Activated CD8-positive, alpha-beta memory T cell treated with anti-CD3 and anti-CD28 coated beads for 4 hours (primary cell): ENCODE measurements at places on chromosomes 4 and X.

DNA sequence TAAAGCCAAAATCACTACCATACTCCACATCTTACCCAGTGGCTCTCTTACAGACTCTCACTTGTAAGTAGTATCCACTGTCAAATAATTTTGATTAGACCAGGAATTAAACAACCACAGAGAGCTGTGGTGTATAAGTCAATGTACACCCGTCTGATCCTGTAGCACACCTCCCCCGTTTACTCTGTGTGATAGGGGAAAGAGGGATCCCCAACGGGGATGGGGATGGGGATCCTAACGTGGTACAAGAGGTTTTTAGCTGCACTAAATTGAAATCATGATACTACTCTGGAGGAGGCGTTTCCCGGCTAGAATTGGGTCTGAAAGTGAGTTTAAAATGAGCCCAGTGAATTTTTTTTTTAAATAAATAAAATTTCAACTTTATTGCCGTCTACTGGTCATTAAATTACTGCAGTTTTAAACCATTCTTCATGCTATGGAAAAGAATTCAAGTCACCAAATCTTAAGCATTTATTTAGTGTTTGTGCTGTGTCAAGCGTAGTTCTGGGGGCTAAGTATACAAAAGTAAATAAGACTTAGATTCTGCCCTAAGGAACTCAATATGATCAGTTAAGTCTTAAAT lies 76.6 kb downstream of the INTS12 start:
- no peak for DNase-seq

- no peak for DNase-seq
Observed at GRCh38 chrX:41245641-41246040, 88.3 kb upstream of the DDX3X start.

DNA sequence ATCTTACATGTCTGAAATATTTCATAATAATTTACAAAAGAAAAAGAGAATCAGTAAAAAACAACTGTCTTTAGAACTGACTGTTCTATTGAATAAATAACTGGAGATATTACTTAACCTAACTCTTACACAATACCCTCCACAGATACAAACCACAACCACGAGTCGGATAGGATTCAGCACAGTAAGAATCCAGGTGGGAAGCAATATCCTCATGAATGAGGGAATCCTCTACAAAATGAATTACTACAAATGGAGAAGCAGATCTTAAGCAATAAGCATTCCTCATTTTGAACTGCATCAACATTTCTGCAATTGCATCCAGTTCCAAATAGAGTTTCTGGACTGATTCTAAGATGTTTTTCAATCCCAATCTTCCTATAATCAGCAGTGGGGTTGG lies 227.1 kb downstream of the SH2D1A start:
- DNase-seq = no peak

DNA sequence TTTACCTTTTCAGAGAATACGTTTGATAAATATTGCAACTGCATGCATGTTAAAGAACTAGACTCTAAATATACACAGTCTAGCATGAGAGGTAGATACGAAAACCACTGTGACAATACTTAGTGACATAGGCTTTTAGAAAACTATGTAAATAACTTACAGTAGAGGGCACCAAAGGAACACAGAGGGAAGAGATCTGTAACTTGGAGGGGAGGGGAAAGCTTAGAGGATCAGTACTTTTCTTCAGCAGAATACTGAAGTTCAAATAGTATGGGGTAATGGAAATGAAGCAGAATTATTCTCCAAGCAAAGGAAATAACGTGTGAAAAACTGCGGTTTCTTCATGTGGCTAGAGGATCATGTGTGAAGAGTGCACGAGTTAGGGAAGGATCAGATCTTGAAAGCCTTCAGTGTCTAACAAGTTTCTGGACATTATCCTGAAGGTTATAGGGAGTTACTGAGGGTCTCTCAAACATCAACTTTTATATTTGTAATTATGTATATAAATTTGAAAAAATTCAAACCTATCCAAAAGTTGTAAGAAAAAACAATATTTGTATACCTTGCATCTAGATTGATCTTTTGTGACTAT lies 264.3 kb downstream of the NPFFR2 start:
- no peak for DNase-seq

- no peak for DNase-seq
Observed at GRCh38 chr4:5952286-5952974, 59.5 kb upstream of the CRMP1 start.

DNA sequence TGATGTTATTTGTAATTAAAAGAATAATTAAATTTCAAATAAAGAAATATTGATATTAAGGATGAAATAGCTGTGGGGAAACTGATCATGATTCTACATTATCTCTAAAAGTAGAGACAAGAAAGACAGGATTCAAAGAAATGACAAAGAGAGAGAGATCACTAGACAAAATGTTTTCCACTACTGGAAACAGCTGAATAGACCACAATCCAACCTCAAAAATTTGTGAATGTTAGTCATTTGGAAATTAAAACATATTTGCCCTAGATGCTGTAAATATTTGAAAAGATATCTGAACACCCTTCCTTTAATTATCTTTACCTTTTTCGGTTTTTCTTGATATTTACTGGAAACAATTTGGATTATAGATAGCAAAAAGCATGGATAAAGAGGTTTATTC lies 414.9 kb downstream of the CENPC start:
- DNase-seq = no peak

DNA sequence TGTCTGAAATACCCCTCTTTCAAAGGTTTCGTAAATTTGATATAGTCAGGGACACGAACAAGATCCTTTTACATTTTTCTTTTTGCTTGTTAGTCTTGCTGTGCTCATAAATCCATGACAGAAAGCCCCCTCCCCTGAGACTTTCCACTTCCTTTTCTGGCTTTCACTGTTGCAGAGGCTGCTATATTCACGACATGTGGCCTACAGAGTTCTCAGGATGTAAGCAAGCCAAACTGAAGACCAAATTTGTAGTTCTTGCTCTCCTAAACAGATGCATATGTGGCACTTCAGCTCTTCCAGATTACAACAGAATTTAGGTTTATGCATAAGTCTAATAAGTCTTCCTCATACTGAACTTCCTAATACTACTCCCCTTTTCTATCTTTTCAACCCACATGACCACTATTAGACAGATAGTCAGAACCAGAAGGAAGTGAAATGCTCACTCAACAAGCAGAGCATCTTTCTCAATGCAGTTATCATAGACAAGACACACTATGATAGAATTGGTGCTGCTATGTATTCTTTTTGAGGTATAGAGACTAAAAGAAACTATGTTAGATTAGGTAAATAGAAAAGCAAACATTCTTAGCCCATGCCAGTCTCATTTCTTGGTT lies 15.0 kb downstream of the BTK start:
- no peak for DNase-seq

DNA sequence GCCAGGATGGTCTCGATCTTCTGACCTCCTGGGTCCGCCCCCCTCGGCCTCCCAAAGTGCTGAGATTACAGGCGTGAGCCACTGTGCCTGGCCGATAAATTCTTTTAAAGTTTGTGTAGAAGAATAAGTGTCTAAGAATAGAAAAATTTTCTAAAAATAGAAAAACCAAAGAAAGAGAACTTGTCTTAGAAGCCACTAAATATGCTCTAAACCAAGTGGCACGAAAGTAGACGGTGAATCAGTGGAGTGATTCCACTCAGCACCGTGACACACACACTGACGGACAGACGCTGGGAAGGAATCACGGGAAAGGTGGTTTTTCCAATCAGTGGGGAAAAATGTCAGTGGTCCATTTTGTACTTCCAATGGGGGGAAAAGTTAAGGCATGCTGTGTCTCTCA lies 72.7 kb upstream of the PSAPL1 start:
- no peak for DNase-seq

- DNase-seq = no peak
Observed at GRCh38 chrX:118519411-118520215, 24.0 kb downstream of the DOCK11 start.

DNA sequence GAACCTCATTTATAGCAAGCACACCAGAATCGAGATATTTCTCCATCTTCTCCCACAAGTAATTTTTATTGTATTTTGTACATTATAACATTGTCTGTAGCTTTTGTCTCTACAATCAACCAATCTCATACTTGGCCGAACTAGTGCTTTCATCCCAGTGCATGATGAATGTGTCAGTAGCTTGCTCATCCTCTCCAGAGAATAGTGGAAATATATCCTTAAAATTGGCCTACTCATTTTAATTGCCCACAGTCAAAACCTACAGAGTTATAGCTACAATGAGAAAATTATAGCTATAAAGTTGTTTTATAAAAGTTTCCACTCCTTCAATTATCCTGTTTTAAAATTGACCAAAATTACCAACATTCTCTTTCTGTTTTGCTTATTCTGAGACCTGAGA lies 103.8 kb downstream of the MAPK10 start:
- DNase-seq = no peak

DNA sequence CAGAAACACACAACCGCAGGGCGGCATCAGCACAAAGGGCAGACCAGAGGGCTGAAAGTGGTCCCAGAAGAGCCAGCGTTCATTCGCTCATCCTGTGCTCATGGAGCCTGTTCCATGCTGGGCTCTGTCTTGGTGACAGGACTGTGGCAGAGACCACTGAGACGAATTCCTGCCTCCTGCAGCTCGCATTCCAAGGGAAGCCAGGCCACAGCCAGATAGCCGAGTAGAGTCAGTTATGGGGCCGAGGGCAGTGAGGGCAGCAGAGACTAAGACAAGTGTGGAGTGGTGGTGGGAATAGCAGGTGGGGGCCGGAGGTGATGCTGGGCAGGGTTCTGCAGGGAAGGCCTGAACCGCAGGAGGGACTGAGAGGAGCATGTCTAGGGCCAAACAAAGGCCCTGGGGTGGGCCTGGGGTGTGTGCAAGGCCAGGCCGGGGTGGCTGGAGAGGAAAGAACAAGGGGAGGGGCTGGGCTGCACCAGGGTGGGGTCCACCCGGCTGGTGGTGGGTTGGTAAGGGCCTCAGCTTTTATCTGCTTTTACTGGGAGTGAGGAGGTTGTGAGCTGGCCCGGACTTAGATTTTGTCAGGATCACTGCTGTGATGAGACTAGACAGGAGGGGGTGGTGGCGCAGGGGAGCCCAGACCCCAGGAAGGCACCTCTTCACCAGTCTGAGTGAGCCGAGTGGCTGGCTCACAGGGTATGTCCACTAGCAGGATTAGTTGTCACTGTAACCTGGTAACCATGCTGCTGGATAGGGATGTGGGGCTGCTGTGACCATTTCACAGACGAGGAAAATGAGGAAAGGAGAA lies 6.3 kb downstream of the PSAPL1 start:
- DNase-seq = no peak

GRCh38 chr4:182447767-182448280 lies 204.6 kb downstream of the TENM3 start:
- no peak for DNase-seq

DNA sequence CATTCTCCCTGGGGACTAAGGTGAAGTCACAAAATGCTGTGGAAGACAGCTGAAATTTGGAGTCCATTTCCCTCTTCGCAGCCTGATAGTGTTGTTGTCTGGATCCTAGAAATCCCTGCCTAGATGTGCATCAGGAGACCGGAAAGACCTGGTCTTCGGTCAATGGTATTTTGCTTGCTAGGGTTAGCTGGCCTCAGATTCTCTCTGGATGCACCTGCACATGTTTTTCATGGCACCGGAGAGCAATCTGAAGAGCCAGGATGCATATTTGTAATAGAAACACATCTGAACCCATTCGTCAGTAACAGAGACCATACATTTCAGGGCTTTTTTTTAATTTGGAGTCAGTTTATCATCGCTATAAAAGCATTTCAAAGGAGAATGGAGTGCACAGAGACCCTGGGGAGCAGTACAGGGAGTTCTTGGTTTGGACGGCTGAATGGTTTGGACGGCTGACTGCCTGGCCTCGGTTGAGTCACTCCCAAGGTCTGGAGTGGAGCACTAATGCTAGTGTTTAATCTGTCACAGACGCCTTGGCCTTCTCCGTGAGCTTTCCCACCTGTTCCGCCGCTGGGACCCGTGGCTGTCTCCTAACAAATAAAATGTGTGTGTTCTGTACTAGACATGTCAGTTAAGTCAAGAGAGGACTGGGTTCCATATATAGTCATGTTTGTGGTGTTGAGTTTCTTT lies 7.5 kb upstream of the PDLIM3 start:
- no peak for DNase-seq

GRCh38 chr4:14667624-14668151 lies 334.6 kb upstream of the CPEB2 start:
- no peak for DNase-seq

GRCh38 chr4:143184217-143184502 lies 557 bp upstream of the USP38 start:
- peak; percentile 9 for DNase-seq

DNA sequence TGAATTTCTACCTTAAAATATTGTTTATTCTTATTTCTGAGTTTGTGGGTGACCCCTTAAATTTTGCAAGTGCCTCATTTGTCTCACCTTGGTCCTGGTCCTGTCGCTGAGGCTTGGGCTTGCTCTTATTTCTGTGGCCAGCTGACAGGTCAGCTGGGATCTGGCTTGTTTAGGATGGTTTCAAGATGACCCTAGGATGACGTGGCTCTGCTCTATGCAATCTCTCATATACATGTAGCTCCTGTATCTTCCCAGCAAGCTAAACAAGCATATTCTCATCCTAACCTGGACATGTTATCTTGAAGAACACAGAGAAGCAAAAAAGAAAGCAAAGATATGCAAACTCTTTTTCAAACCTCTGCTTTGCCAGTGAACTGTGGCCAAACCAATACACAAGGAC lies 158.4 kb downstream of the BANK1 start:
- DNase-seq = no peak
